ENCODE measurements at places on chromosomes 2 and 18. TPM values are rescaled to one million over a fixed set of nuclear protein-coding genes. Genes with fewer than 3 reads are reported as not detected.

- DNase-seq, result peak; percentile 96
Measured at GRCh38 chr18:48445540-48445939, 36.4 kb upstream of the ZBTB7C start.

DNA sequence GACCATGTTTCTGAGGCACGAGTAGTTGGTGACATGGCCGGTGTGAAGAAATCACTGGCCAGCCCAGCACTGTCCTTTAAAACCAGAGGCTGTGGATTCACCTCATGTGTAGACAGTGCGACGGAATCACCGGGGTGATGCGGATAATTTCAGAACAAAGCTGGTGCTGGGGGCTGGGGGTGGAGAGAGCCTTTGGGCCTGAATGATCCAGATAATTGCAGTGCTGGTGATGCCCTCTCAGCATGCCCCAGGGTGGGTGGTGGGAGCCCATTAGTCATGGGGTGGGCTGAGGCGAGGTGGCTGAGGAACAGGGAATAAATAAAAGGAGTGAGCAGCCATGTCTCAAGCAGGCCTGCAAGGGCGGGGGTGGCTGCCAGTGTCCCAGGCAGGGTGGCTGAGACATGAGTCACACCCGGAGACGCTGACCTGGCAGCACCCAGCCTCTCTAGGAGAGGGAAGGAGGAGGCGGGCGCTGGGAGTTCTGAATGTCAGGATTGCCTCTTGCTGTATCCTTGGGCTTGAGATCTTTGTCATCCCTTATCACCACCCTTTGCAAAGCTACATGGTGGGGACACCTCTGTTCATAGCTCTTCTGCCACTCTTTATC is 151.1 kb upstream of the MSH6 start:
- peak; percentile 71 for DNase-seq

The HOXD12 gene
- not detected for total RNA-seq

DNA sequence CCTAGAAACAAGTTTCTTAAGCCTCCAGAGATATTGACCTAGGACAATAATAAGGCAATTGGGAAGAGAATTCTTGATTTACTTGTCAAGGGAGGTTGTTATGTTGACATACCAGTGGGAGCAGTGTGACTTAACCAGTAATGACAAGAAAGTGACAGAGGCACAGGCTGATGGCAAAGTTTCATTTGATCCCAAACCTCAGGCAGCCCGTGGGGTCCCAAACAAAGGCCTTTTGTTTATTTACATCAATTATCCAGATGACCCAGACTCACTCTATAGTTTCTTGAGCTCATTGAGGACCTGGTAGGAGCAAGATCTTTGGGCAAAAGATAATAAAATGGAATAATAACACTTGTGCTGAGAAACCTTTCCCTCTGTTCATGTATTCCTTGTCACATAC is 336.8 kb downstream of the ARL6IP6 start:
- DNase-seq, result no peak

- DNase-seq, result no peak
Measured at GRCh38 chr18:7666195-7666776, 99.2 kb downstream of the PTPRM start.

The ABHD1 gene
- 0.25 TPM for total RNA-seq

GRCh38 chr2:106983305-106983704 is 97.3 kb upstream of the ST6GAL2 start:
- DNase-seq, result no peak

- DNase-seq, result no peak
Measured at GRCh38 chr2:173028671-173029070, 47.0 kb upstream of the MAP3K20 start.

The ALPG gene
- not detected for total RNA-seq

The ANKRD30B gene
- total RNA-seq, result not detected
